Sciatic nerve (tissue), 2 donors: ENCODE measurements at places on chromosomes 5 and 9. TPM values are rescaled to one million over a fixed set of nuclear protein-coding genes. Genes with fewer than 3 reads are reported as not detected.

Gene HNRNPA0
- 24.6 TPM for total RNA-seq

Gene GABRP
- total RNA-seq: 0.45 TPM

Gene HK3
- 21.1 TPM for total RNA-seq

Gene TEK
- 20.5 TPM for total RNA-seq

Gene PDLIM7
- 144 TPM for total RNA-seq

Gene ACSL6
- total RNA-seq: 3.3 TPM

Gene IL4
- total RNA-seq: not detected

Gene ERAP2
- total RNA-seq: 14.8 TPM

Gene FABP6
- not detected for total RNA-seq

Gene DENND4C
- 78.2 TPM for total RNA-seq

Gene STING1
- 94.5 TPM for total RNA-seq

Gene ANKRD31
- total RNA-seq: 0.53 TPM

Gene SMIM33
- total RNA-seq: not detected

Gene CDKN2B-AS1
- 1.4 TPM for total RNA-seq

Gene NIPAL4
- 0.36 TPM for total RNA-seq

Gene SUSD3
- total RNA-seq: 6.6 TPM

Gene GTF2H2
- total RNA-seq: 22.6 TPM

DNA sequence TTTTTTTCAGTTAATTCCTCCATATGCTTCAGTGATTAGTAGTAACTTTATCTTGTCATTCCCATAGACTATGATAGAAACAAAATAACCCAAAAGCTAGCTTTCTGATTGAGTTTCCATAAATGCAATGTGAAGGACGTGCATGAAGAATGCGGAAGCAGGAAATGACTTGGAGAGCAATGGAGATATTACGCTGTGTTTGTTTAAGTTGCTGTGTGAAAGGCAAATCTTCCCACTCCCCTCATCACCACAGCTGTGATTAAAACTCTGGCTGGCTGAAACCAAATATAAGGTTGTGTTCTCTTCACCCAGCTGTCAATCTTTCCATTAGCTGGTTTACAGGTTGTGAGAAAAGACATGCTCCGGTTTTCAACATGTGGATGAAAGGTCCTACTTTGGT lies 83.9 kb downstream of the NR2F1-AS1 start:
- no peak for DNase-seq

DNA sequence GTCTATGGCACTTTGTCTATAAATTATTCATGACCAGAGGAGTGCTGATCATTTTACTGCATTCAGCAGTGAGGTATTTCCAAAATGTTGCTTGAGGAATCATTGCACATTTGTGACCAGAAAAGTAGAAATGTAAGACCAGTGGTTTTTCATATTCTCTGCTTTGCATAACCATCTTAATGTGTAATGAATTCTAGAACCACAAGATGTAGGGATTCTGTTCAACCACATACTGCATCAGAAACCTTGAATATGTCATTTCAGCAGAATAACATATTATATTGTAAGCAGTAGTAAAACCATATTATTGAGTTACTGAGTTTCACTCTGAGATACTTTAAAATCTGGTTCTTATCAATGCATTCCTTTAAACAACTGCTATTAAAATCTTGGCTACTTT lies 1243.4 kb downstream of the MAT2B start:
- no peak for DNase-seq

- DNase-seq: no peak
Observed at GRCh38 chr9:23123048-23123632, 676.5 kb downstream of the DMRTA1 start.

DNA sequence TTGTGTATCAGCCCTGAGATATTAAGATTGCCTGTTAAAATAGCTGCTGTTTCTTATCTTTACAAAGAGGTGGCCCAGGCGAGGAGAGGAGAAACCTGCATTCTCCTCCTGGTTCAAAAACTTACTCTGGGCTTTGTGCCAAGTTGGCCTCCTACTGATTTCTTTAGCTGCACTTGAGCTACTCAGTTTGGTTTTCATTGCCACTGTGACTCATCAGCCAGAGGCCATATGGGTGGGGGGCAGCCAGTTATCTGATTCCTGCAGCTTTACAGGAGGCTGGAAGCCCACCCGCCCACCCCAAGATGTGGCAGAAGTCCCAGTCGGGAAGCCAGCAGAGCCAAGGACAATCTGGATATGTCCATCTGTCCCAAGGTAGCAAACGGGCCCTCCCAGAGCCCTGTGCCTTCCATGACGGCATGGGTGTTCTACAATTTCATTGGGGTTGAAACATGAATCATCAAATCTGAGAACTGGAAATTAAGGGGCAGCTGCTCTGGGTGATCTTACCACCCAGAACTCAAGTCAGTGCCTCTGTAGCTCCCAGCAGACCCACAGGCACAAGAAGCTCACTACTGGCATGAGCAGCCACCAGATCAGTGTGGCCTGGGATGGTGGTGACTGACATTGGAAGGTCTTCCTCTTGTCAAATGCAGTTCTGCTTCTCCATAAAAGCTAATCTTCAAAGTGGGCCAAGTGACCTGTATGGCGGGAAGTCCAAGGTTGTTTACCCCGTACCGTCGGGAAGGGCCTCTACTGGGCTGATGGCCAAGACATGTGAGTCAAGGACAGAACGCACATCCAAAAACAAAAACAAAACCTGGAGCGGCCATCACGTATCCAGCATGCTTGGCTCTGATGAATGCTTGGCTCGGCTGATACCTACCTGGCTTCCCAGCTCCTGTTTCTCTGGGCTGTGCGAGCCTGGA lies 15.6 kb downstream of the FCN2 start:
- DNase-seq: peak; percentile 80

DNA sequence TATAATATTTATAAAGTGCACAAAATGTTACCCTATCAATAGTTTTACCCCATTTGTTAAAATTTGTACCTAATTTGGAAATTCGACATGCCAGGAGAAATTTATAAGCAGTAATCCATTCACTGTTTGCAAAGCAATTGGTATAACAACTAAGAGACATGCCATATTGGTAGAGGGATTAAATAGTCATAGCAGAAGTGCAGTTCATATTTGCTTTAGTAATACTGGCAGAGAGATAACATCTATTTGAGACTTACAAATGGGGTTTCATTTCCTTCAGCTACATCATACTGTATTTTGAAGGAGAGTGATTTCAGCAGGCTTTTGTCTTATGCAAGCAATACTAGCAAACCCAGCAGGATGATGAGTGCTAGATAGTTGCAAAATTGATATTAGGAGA lies 610.4 kb upstream of the CDH10 start:
- DNase-seq: no peak

- no peak for DNase-seq
Observed at GRCh38 chr9:94885854-94886447, 159.5 kb downstream of the AOPEP start.

DNA sequence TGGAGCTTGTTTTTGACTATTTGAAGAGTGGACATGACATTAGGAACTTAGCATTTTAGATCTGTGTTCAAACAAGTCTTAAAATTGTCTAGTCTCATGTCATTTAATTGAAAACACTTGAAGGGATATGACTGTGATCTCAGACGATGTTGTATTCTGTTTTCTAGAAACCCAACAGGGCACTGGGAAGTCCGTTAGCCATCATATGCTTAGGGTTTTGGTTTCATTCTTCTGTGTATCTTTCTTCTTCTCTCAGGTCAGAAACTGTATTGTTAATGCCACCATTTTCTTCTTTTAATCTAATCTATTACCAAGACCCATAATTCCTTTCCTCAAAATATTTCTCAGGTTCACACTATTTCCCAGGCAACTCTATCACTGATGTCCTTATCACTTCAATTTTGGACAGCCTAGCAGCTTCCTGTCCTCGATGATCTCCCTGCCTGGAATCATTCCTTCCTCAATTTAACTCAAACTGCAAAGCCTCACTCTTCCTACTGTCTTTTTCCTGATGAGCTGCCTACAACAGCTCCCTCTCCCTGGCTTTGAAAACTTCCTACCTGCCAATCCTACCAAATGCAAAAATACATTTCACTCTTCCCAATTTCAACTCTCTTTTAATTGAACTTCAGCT lies 77.7 kb downstream of the MEF2C start:
- no peak for DNase-seq

DNA sequence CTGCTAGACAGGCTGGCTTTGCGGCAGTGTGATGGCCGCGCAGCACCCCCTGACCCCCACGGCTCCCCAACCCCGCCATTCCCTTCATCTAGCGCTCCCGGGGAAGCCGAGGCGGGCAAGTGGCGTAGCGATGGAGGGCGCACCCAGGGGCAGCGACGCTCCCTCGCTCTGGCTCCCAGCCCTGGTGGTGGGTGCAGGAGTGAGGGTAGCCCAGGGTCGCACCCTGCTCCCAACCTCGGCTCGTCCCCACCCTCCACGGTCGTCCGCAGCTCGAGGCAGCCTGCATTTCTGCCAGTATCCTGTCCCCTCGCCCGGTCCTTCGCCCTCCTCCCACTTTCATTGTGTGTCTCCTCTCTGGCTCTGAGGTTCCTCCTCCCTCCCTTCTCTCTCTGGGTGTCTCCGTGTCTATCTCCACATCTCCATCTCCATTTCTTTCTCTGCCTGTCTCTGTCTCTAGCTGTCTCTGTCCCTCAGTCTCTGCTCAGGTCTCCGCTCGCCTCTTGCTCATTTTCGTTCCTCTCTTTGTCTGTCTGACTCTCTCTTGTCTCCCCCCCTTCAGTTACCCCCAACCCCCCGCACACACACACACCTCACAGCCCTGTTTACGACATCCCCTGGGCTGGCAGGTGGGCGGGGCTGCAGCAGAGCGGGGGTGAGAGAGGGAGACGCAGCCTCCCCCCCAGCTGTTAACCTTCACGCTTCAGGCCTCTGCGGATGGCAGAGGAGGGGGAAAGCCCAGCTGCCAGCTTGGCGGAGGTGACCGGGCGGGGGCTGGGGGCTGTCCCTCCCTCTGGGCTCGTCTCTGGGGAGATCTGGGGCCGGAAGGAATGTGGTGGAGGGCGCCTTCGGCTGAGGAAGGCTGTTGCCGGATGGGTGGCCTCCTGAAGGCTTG lies 48.7 kb upstream of the PSD2 start:
- DNase-seq: no peak

- DNase-seq: no peak
Observed at GRCh38 chr5:75365740-75366139, 28.7 kb downstream of the HMGCR start.

GRCh38 chr9:27125030-27125429 lies 16.0 kb downstream of the TEK start:
- DNase-seq: no peak

- DNase-seq: no peak
Observed at GRCh38 chr9:3900673-3901318, 375.0 kb upstream of the RFX3 start.

- DNase-seq: no peak
Observed at GRCh38 chr5:9094582-9094981, 451.3 kb downstream of the SEMA5A start.

GRCh38 chr5:103693517-103693916 lies 130.9 kb upstream of the NUDT12 start:
- DNase-seq: no peak

GRCh38 chr9:131190191-131190590 lies 64.8 kb downstream of the NUP214 start:
- DNase-seq: no peak

GRCh38 chr5:90274216-90274615 lies 135.3 kb downstream of the CETN3 start:
- DNase-seq: no peak

DNA sequence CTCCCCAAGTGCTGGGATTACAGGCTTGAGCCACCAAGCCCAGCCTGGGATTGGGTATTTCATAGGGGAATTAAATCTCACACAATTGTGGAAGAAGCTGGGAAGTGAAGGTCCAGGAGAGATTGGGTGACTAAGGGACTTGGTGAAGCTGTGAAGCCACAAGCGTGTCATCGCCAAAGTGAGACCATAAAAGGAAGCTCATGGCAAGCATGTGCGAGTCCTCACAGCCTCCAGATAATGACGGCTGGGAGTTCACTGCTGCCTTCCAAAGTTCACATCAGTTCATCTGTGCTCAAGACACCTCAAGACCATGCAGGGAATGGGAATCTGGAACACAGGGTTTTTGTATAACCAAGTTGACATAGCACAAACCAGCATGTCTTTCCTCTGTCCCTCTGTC lies 210.6 kb downstream of the MARCHF11 start:
- no peak for DNase-seq

- DNase-seq: no peak
Observed at GRCh38 chr5:95725937-95726810, 5.0 kb upstream of the RHOBTB3 start.

- DNase-seq: peak; percentile 80
Observed at GRCh38 chr9:33852216-33852826, 35.4 kb downstream of the UBE2R2 start.

DNA sequence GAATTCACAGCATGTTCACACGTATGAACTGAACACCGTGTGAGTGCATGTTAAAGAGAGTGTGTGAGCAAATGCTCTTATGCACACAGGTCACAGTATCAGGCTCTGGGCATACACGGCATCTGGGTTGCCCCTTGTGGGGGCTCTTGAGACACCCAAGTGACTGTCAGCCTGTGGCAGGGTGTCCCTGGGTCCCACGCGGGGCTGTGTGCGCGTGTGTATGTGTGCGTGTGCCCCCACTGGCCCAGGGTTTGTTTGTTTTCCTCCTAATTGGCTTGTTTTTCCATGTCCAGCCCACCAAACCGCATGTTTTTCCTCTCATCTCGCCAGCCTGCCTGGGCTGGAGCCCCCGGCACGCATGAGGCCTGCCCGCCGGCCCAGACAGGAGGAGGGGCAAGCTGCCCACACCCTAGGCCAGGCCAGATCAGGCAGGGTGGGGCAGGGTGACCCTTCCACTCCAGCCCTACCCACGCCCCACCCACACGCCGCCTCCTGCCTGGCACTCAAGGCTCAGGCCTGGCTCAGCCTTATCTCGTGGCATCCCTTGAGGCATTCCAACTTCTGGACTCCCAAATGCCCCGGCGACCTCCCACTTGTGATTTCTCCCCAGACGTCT lies 28.8 kb downstream of the CNTFR start:
- no peak for DNase-seq

- no peak for DNase-seq
Observed at GRCh38 chr5:30041291-30041690, 1152.2 kb upstream of the CDH6 start.

DNA sequence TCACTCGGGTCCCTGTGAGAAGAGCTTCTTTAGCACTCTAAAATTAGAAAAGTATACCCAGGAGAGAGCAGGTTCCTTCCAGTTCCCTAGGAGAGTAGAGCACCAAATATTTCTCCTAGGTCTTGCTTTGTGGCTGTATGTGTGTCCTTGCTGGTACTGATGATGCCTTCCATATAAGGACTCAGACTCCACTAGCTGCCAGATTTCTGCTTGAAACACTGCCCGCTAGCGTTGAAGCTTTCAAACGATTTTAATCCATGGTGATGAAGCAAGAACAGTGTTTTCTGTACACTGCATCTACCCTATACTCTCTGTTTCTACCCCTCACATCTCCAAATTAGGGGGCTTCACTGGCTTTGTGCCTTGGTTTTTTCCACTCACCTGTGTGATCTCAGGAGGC lies 2.4 kb upstream of the SMC2 start:
- no peak for DNase-seq

DNA sequence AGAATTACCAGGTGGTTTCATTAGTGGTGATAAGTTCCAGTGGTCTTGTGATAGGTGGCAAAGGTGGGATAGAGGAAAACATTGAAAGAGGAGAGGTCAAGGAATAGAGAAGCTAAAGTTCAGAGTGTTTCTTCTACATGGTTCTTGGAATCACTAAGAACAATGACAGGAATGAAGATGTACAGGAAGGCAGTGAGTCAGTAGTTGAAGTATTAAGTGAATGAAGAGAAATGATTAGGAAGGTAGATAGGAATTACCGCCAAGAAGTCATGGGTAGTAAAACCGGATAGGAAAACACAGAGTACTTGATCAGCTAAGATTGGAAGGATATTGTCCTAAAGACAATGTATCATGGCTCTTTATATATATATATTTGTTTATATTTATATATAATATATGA lies 37.9 kb upstream of the RASA1 start:
- no peak for DNase-seq

GRCh38 chr9:112743216-112743836 lies 7.2 kb upstream of the SNX30 start:
- no peak for DNase-seq
